Karpas-422 (cell line): ENCODE measurements at places on chromosomes 7 and 10. TPM values are rescaled to one million over a fixed set of nuclear protein-coding genes. Genes with fewer than 3 reads are reported as not detected.

DNA sequence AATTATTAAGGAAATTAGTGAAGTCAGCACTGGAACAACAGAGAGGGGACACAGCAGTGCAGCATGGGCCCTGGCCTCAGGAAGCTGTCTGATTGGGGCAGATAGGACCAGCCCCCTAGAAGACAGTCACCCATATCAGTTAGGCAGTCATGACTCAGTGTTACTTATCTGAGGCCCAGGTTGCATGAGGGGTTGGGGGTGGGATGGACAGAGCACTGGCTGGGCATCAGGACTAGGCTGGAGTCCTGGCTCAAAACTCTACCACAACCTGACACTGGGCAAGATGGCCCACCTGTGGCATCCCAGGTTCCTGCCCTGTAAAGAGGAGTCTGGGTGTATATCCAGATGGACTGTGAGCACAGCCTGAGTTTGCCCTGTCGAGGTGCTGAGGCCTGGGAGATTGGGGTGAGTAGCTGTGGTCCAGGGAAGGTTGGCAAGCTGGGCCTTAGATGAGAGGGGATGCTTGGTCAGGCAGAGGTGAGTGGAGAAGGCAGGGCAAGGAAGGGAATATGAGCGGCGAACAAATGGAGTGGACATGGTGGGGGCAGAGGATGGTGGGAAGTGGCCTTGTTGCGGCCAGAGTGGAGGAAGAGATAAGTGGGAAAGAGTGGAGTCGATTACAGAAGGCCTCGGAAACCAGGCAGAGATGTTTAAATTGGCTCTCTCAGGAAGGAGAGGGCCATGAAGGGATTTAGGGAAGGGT lies 37.5 kb downstream of the HK1 start:
- DNase-seq = no peak

DNA sequence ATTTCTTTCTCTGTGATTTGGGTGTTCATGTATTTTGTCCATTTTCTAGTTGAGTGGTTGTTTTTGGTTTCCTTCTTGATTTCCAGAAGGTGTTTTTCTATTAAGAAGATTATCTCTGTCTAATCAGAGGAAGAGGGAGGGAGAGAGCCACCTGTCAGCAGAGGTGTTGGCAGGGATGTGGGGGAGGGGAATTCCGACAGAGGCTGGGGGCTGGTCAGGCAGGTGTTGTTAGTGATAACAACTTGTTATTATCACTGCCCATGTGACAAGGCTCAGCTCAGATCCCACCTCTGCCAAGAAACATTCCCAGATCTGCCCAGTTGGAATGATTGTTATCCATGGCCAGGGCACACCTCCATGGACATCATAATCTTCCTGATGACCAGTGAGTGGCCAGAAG lies 293.4 kb downstream of the GFRA1 start:
- no peak for DNase-seq

DNA sequence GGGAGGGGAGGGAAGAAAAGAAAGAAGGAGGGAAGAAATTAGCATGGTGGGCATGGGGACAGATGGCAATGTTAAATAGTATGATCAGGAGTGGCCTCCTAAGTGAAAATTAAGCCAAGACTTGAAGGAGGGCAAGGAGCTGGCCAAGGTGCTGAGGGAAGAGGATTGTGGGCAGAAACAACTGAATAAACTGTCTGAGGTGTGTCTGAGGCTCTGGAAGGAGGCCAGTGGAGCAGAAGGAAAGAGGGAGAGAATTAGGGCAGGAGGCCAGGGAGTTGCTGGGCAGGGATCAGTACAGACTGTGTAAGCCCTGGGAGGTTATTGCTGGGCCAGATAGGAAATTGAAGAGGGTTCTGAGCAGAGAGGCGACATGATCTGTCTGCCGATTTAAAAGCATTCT lies 40.6 kb upstream of the VKORC1L1 start:
- DNase-seq = no peak

- DNase-seq = no peak
These were observed 144.4 kb upstream of the PTER start for GRCh38 chr10:16292366-16292765.

GRCh38 chr10:73647211-73647874 lies 6.1 kb upstream of the MYOZ1 start:
- no peak for DNase-seq

GRCh38 chr10:70596860-70597809 lies 5.4 kb downstream of the PRF1 start:
- no peak for DNase-seq

- no peak for DNase-seq
These were observed 198.9 kb downstream of the ETV1 start for GRCh38 chr7:13790611-13791010.

GRCh38 chr7:38232502-38233366 lies 40.7 kb downstream of the TARP start:
- no peak for DNase-seq

DNA sequence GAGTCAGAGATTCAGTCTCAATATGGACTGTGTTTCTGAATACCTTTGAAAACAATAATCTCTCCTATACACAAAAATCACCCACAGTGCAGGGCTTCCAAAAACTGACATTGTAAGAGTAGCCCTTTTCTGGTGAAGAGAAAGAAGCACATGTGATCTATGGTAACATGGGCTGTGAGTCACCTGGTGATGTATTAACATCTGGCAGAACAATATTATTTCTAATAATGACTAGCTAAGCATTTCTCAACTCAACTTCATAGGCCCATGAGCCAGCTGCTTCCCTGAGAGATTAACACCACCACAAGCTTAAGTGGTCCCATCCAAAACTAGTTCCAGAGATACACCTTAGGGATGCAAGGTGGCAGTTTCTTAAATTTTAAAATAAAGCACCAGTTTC lies 331.0 kb upstream of the NRP1 start:
- no peak for DNase-seq

- DNase-seq = no peak
These were observed 1.1 kb upstream of the VIM start for GRCh38 chr10:17226891-17227303.

DNA sequence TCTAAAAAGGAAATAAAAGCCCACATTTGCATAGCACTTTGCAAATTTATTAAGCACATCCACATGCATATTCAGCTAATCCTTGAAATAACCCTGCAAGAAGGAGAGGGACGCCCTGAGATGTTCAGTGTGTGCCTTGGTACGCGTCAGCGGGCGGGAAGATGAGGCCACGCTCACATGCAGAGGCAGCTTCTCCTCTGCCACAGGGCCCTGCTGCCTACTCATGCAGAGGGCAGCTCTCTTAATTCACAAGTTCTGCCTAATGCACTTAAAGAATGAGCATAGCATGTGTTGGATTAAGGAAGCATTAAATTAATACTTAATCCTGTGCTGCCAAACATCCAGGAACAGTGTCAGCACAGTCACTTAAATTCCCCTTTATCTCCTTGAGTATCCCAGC lies 132.3 kb downstream of the HECW1 start:
- no peak for DNase-seq

Gene PTPRN2
- total RNA-seq = 0.87 and 1.7 TPM in 2 replicates

Gene MEIG1
- total RNA-seq = 2.6 TPM in 1 of 2 replicates, not detected in the other

Gene LRMDA
- total RNA-seq = not detected in 2 replicates
